Head of caudate nucleus (tissue), 42 donors: ENCODE measurements at places on chromosomes 6 and 20.

GRCh38 chr6:149990661-149991471, 27.1 kb downstream of the ULBP1 start:
- no peak for DNase-seq

- no peak for DNase-seq
Observed at GRCh38 chr6:91678679-91679446, 1092.0 kb upstream of the MAP3K7 start.

- DNase-seq, result no peak
Observed at GRCh38 chr6:27280540-27281000, 31.5 kb downstream of the POM121L2 start.

- no peak for DNase-seq
Observed at GRCh38 chr6:706146-706545, 13.2 kb upstream of the EXOC2 start.

- no peak for DNase-seq
Observed at GRCh38 chr6:31581434-31582229, 592 bp downstream of the LTB start.

DNA sequence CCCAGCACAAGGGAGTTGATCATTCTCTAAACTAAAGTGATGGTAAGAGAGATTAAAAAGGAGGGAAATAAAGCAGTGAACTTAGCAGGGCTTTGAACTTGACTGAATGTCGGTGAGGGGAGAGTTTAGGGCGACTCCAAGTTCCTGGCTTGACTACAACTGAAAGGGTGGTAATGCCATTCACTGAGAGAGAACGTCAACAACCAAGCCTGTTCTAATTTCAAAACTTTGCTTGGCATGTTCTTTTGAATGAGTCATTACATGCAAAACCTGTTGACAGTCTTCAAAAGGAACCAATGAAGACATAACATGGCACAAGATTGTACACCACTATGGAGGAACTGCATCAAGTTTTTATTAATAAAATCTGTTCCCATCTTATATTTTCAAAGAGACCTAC, 10.3 kb upstream of the MYB start:
- DNase-seq, result no peak

DNA sequence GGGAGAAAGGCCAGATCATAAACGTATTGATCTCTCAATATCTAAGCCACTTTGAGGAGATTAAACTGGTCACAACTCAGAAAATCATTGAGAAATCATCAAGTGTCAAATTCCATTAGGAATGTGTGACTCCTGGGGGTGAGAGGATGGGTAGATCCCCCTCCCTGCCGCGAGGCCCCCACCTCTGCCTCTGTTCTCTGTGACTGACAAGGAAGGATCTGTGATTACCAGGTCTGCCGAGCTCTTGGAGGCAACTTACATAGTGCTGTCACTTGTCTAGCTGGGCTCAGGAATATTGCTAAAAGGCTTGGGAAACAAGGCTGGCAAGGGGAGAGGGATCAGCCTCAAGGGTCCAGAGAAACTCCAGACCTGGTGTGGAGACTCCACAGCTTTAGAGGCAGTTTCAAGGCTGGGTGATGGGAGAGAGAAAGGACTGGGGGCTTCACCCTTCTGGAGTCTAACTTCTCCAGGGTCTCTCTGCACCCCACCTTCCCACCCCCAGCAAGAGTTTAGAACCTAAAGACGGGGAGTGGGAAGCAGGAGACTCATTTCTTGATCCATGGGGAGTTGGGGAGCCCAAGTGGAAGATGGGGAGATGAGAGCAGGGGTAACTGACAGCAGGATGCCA, 11.6 kb upstream of the ARMC12 start:
- no peak for DNase-seq

GRCh38 chr20:36125097-36125496, 29.4 kb upstream of the EPB41L1 start:
- no peak for DNase-seq

DNA sequence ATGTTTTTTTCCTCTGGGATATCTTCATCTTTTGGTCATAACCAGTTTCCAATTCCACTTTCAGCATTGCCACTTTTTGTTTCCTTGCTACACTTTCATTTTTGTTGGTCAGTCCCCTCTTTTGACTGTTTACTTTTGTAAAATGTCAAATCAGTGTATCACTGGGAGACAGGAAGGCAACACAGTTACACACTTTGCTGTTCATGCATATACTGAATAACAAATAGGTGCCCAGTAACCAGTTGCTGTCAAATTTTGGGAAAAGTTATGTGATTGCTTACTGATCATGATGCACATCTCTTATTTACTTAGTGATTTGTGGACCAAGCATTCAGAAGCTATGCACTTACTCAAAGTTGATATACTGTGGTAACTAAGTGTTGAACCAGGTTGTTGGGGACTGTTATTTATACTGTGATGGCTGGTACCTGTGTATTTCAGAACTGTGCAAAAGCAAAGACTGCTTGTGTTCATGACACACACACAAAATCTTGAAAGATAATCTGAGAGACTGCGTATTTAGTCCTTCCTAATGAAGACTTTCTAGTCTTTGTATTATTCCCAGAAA, 41.0 kb downstream of the ZNF292 start:
- DNase-seq, result no peak

DNA sequence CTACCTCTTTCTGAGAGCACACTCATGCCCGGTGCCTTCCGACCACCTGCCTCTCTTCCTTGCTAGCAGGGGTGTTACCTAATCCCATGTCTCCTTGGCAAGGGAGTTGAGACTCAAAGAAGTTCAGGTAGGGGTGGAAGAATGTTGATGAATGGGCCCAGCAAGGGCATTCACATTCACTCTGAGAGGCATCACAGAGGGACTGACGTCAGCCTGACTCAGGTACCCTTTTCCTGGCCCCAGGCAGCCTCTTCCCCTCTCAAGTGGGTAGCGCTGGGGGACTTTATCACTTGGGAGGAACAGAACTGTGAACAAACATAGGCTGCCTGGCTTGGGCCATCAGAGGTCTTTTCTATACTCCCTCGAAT, 35.3 kb downstream of the HM13 start:
- DNase-seq, result no peak

- DNase-seq, result no peak
Observed at GRCh38 chr6:107439406-107439805, 20.0 kb downstream of the PDSS2 start.

GRCh38 chr6:163170294-163170883, 244.1 kb upstream of the QKI start:
- no peak for DNase-seq

- DNase-seq, result no peak
Observed at GRCh38 chr6:147958683-147959082, 384.0 kb upstream of the SASH1 start.

DNA sequence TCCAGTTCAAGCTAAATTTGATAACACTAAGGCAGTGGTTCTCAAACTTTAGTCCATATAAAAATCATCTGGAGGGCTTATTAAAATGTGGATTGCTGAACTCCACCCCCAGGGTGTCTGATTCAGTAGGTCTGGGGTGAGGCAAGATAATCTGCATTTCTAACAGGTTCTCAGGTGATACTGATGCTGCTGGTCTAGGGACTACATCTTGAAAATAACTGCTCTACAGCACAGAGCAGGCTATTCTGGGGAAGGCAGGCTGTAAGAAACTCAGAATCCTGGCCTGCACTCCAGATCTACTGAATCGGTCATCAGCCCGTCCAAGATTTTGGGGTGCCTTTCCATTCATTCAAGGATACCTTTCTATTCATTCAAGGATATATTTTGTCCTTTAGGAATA, 11.5 kb downstream of the CALHM5 start:
- DNase-seq, result no peak

DNA sequence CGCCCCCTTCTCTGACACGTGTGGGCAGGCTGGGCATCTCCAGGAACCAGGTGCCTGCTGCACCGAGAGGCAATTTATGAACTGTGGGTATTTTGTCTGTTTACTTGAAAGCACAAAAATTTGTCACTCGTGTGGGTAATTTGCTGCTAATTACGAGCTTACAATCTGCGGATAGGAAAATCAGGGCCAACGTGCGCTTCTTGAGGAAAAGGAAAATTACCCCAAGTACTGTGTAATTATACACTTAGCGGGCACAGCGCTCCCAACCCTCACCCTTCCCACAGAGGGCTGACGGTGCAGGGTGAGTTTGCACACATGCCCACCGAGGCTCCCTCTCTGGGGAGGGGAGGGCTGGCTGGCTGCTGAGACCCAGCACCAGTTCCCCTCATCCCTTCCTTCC, 25.3 kb upstream of the MDGA1 start:
- DNase-seq, result no peak

- no peak for DNase-seq
Observed at GRCh38 chr6:157019733-157020132, 242.6 kb downstream of the ARID1B start.

DNA sequence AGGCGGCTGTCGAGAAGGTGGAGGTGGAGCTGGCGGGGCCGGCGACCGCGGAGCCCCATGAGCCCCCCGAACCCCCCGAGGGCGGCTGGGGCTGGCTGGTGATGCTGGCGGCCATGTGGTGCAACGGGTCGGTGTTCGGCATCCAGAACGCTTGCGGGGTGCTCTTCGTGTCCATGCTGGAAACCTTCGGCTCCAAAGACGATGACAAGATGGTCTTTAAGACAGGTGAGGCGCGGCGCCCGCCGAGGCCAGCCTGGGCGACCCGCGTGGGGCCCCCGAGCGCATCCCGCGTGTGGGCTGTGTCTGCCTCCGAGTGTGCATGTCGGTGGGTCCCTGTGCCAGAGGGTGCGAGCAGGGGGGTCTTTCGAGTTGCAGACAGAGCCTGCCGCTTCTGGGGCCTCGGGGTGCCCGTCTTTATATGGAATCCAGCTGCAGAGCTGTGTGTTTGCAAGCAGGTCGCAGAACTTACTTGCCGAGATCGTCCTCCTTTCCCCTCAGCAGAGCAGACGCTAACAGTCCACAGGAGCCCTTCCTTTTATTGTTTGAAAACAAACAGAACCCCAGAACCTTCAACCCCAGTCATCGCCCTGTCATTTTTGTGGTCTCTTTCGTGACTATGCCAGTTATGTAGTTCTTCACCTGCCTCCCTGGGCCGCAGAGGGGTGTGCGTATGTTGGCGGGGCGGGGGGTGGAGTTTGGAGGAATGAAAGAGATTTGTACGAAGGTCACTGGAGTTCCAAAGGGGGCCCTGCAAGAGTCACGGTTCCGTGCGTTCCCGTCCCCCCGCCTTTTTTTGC, 766 bp downstream of the SLC16A10 start:
- DNase-seq, result peak; percentile 33

GRCh38 chr20:53657732-53658131, 64.1 kb upstream of the ZNF217 start:
- DNase-seq, result no peak

GRCh38 chr20:43955062-43955749, 40.6 kb downstream of the TOX2 start:
- DNase-seq, result no peak

GRCh38 chr20:45857882-45858216, 435 bp downstream of the ZSWIM3 start:
- no peak for DNase-seq

DNA sequence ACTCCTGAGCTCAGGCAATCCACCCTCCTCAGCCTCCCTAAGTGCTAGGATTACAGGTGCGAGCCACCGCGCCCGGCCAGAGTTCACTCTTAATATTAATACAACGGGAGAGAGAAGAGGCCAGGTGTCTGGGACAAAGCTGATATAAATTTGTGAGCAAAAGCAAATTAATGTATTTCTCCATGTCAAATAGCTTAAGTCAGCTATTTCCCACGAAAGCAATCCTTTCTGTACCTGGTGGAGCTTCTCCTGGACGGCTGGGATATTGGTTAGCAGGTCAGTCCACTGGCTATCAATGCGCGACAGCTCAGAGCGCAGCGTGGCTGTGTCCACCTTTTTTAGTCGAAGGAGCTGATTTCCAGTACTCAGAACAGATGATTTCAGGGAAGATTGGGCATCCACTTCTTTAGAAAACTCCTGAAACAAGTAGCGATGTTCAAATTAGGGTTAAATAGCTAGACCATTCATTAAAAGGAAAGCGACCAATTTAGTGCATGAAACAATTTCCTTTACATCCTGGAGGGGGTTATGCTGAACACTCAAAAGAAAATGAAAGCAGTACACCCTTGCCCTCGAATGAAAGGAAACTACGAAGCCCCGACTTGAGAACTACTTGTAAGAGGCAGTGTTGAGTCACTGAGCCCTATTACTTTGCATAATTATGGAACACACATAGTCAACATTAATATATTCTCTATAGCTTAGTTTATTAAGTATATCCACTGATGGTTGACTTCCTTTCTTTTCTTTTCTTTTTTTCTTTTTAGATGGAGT, 403.4 kb downstream of the SYNE1 start:
- no peak for DNase-seq

DNA sequence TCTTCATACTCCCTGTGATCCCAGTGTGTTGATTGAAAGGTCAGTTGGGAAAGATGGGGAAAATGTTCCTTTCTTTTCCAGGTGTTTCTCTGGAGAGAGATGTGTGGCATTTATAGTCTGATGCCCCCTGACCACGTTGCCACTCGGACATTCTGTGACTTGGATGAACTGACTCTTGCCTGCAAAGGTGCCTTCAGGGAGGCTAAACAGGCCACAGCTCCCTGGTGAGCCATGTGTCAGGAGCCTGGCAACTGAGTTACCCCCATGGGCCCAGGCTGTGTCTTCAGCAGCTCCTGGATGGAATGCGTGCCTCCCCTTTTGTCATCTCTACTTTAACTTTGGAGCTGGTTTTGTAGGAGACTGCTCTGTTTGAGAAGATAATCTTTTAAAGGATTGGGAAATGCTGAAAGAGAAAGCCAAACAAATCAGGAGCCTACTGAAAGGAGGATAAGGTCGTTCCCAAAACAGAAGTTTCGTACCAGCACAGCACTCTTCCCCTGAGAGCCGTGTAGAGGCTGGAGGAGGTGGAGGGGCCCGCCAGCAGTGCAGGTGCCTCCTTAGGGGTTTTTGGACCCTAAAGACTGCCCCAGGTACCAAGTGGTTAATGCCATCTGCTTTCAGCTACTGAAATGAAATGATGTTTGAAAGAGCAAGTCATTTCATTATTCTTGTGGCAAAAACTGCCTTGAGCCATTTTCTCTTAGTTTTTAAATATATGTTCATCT, 322.8 kb downstream of the ZFAND3 start:
- DNase-seq, result no peak
